ENCODE measurements at places on chromosomes 1 and 21.

- no peak for DNase-seq
Measured at GRCh38 chr1:197914510-197914909, 2.7 kb upstream of the LHX9 start.

DNA sequence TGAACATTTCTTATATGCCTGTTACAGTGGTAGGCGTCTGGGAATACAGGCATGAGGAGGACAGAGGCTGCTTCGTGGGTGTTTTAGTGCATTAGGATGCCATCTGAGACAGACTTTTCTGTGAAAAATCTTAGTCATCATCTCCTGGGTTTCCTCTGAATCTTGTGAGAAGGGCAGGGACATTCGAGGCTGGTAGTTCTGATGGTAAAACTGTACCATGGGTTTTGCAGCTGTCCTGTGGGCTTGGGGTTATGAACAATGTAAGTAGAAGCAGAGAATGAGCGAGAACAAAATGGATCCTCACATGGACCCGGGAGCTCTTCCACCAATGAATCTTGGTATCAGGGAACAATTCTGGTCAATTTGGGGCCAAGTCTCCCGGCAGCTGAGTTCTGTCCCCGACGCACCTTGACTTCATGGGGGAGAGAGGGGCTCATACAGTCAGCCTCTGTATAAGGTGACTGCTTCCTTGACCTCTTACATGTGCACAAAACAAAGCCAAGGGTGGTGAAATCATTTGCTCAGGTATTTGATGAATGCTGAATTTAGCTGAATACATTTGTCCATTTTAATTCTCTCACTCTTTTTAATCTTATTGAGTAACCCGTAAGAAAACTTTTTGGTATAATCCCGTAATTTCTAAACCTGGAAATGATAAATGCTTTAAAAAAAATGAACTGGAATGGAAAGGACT lies 63.6 kb upstream of the ERRFI1 start:
- no peak for DNase-seq

DNA sequence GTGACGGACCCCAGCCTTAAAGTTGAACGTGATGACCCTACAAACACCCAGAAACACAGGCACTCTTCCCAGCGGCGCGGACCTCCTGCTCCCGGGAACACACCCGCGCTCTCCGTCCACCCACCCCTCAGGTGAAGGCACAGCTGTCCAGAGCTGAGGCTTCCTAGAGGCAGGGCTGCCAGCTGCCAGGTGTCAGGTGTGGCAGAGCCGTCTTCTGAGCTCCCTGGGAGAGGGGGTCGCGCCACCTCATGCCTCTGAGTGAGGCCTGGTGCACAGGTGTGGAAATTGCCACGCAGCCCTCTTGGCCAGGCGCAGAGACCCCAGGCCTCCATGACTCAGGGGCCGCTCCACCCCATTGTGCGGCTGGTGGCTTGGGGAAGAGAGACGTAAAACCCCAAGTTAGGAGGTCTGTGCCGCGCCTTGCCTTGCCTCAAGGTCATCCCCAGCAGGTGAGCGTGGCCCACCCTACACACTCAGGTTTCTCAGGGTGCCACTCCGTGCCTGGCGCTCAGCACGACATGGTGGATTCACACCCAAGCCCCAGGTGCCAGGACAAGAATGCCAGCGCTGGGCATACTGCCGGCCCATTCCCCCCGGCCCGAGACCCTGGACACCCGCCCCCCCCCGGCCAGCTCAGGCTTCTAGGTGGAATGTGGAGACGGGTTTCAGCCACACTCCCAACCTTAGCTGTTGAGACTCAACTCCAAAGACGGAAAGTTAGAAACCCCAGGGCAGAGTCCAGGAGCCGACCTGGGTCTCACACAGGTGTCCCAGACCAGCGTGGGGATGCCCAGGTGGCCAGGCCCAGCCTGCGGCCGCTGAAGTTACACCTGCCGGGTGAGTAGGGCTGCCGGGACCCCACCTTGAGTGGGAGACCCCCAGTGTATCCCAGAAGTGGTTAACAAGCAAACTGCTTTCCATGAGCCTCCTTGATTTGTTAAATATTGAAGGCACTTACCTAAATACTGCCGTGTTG lies 8.4 kb downstream of the FAAP20 start:
- DNase-seq = no peak

DNA sequence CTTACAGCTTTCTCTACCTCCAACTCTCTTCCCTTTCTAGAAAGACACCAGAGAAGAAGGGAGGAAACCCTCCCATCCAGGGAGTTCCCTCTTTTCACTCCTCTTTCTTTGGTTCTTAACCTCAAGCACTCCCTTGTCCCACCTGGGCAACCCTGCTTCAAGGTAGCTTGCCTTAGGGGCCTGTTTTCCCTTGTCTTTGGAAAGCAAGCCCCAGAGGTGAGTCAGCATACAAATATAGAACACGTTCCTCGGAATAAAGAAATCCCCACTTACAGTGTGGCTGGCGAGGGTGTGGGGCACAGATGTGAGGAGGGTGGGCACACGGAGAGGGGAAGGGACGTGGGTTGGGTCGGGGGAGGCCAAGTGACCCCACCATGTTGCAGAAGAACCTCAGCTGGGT lies 26.1 kb upstream of the KCNE2 start:
- no peak for DNase-seq

- DNase-seq = no peak
Measured at GRCh38 chr1:176539018-176539417, 76.0 kb downstream of the PAPPA2 start.

GRCh38 chr1:230425252-230426091 lies 660 bp downstream of the PGBD5 start:
- DNase-seq = no peak

GRCh38 chr1:32971576-32971975 lies 7.0 kb upstream of the RNF19B start:
- no peak for DNase-seq

DNA sequence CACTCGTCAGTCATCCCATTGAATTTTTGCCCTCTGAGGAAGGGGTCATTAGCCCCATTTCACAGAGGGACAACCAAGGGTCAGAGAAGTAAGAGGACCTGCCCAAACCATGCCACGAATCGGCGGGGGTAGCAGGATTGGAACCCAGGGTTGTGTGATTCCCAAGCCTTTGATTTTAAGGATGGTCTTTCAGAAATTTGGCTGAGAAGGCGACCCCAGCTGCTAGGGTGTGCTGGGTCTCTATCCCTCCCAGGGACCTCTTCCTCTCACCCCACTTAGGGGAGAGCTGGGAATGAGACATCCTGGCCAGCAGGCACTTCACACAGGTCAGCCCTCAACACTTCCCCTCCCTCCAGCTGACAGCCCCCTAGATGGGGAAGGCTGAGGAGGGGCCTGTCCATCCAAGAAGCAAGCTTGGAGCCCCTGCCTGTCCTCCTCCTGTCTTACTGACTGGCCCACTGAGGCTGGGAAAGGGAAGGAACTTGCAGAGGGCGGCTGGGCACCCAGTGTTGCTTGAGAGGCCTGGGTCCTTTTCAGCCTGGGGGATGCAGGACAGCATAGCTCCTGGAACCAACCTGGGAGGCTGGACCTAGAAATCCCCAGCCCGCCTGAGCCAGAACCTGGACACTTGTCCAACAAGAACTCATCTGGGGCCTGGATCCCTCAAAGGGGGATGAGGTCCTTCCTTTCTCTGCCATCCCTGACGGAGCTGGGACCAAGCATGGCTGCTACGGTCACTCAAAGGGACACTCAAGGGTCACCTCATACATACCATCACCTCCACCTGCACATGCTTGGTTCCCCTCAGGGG lies 1.7 kb downstream of the SDC3 start:
- DNase-seq = no peak

DNA sequence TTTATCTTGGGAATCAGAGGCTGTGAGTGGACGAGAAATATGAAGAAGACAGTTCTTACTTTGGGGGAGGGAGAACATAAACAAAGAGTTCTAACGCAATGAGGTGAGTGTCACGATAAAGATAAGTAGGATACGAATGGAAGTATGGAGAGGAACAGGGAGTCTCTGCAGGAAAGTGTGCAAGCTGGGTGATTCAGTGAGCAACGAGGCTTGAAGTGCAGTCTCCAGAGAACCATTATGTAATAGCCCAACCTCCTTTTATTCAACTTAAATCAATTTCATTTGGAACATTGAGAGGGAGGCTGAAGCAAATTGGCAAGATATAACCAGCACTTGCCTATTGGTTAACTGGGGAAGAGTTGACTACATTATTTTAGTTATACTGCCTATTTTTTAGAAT lies 99.3 kb upstream of the PLD5 start:
- DNase-seq = no peak

GRCh38 chr1:3482378-3482849 lies 27.9 kb downstream of the ARHGEF16 start:
- DNase-seq = no peak

DNA sequence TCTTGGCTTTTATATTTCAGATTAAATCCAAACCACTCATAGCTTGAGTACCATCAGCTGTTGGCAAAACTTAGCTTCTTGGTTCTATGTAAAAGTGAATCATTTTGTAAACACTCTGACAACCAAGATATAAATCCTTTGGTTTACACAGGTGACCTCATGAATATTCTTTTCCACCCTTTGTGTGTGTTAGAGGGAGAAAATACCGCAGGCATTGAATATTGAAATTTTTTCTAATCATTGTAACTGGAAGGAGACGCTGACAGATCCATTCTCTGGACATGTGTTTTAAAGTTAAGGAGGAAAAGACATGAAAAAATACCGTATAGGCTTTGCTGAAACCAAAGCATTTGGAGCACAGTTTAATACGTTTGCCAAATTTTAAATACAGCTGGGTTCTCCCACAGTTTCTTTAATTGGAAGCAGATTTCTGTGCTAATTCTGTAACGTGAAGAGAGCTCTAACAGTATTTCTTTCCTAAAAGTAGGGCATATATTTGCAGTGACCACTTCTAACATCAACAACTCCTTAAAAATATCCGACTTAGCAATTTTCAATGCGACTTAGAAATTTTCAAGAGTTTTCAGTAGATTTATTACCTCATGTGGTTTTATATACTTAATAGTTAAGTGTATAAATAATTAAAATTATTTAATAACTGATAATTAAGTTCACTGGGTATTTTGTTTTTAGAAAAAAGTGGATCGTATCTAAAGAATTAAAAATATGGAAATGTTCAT lies 388.2 kb downstream of the USP25 start:
- DNase-seq = no peak

DNA sequence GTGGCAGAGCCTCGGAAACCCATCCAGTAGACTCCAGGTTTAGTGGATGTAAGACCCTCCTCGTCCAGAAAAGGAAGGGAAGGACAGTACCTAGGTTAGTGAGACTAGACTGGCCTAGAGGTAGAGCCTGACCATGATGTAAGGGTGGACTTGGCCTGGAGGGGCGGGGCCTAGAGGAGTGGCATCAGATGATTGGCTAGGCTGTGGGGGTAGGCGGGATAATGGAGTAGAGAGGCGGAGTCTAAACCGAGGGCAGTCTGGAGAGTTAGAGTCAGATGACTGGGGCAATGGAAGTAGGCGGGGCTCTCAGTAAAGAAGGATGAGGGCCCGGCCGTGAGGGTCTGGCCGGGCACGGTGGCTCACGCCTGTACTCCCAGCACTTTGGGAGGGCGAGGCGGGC lies 70.1 kb downstream of the EPHB2 start:
- no peak for DNase-seq

- DNase-seq = no peak
Measured at GRCh38 chr1:56511364-56511763, 68.0 kb downstream of the PLPP3 start.

GRCh38 chr1:213988507-213989001 lies 781 bp downstream of the PROX1 start:
- DNase-seq = no peak

GRCh38 chr1:30942326-30942963 lies 33.9 kb upstream of the SDC3 start:
- DNase-seq = no peak

DNA sequence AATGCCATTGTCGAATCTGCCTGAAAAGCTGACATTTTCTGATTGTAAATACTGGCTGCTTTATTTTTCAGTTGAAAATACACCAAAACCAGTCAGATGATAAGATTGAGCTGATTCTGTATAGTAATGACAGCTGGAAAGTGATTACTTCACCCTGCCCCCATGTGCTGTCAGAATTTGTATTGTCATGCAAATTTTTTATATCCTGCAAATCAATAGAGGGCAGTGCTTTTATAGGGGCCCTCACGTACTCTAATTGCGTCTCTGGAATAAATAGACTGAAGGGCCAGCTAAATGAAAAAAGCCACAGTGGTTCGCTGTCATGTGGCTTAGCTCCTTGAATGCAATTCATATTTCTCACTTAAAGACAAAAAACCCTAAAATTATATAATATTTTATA lies 208.6 kb downstream of the LHX8 start:
- no peak for DNase-seq

DNA sequence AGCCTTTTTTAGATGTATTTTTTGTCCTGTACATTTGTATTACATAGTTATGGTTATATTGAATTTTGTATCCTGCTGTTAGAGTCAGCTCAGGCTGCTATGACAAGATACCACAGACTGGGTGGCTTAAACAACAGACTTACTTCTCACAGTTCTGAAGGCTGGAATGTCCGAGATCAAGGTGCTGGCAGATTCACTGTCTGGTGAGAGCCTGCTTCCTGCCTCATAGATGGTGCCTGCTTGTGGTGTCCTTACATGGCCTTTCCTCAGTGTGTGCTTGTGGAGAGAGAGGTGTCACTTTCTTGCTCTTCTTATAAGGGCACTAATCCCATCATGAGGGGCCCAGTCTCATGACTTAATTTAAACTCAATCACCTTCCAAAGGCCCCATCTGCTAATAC lies 23.1 kb upstream of the MYSM1 start:
- no peak for DNase-seq

DNA sequence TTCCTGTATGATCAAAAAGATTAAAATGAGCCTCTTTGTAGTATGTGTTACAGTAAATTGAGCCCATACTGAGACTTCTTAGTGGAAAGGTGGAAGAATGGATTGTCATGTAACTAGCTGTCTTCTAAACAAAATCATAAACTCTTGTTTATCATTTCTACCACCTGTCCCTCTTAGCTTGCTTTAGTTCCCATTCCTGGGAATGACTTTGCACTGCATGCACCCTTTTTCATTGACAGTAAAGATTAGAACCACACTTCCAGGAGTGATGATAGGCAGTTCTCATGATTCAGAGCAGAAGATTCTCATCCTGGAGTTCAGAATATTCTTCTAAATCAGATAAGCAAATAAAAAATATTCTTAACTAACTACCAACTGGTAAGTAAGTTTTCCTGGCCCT lies 28.0 kb downstream of the DENND2D start:
- DNase-seq = no peak

DNA sequence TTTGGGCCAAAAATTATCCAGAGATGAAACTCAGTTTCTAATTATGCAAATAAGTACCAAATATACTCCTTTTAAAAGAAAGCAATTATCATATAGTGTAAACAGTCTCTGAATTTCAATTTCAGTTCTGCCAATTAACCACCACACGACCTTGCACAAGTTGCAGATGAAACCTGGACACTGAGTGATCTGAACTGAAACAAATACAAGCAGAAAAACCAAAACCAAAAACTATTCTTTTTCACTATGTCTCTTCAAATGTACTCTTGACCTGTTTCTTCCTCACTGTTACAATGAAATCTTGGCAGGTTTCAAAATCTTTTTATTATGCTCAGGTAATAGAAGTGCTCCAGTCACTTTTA lies 79.2 kb downstream of the TYW3 start:
- DNase-seq = no peak

All from stimulated activated CD8-positive, alpha-beta memory T cell treated with anti-CD3 and anti-CD28 coated beads, Interleukin-15, amount 100 ng/mL, for 4 hours (primary cell).